ENCODE measurements at places on chromosomes 3 and 15.

DNA sequence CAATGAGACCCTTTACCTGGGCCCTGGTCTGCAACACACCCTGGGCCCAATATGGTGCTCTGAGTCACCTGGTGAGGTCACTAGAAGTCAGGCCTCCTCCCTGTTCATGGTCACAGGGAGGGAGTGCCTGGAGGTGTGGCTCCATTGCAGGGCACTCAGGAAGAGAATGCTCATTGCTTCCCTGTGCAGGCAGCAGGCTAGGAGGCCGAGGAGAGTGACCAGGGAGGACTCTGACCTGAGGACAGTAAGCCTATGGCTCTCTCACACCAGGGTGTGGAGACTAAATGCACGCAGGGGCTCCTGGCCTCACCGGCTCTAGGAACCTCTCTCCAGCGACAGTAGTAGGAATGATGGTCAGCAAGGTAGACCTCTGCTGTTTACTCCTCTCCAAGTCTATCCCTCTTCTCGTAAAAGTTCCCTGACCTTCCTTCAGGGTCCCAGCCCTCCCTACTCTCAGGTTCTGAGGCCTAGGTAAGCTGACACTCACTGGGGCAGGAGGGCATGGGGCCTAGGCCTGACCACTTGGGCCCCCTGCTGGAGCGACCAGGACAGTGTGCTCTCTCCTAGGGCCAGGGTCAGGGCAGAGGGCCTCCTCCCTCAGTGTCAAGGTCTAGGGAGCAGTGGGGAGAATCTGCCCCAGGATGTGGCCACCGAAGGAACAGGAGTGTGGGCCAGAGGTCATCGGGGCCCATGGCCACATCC lies 9.6 kb upstream of the SLCO2A1 start:
- DNase-seq, result no peak

GRCh38 chr15:37372064-37372463 lies 271.7 kb upstream of the MEIS2 start:
- no peak for DNase-seq

- no peak for DNase-seq
These were observed 139.5 kb upstream of the EIF1B start for GRCh38 chr3:40169983-40170382.

GRCh38 chr3:127911421-127911931 lies 3.6 kb upstream of the KBTBD12 start:
- DNase-seq, result no peak

DNA sequence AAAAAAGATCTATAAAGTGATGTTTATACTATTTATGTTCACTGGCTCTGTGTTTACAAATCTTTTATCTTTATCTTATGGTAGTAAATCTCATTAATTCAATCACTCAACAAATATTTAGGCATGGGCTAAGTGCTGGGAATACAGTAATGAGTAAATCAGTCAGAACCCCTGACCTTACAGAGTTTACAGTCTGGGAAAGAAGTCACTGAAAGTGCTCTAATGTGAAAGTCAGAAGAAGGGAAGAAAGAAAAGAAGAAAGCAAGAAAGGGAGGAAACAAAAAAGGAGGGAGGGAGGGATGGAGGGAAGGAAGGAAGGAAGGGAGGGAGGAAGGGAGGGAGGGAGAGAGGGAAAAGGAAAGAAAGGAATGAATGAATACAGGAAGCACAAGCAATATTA lies 96.8 kb upstream of the SOX2 start:
- no peak for DNase-seq

DNA sequence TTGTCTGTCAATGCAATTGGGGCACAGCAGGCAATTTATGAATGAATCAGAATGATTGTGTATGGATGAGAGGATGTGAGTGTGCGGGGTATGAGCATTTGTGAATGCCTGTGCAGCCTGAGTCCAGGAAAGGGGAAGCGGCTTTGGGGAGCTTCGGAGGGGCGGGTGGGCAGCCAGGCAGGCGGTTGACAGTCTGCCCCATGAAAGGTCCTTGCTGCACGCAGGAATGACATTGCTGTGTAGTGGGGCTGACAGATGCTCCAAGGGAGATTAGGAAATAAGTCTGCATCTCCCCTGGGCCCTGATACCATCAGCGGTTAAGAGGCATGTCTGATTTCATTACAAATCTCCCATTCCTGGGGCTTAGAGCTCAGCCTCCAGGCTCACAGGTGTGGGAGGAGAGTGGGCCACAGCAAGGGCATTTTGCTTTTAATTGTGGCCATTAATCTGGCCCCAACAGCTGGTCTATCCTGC lies 26.4 kb upstream of the TSPAN3 start:
- DNase-seq, result no peak

- DNase-seq, result no peak
These were observed 848.6 kb downstream of the IGSF11 start for GRCh38 chr3:118186051-118186450.

GRCh38 chr3:36319680-36320079 lies 60.6 kb upstream of the STAC start:
- DNase-seq, result no peak

GRCh38 chr15:51736751-51737521 lies 519 bp downstream of the LYSMD2 start:
- peak; percentile 34 for DNase-seq
